Activated CD4-positive, alpha-beta T cell treated with anti-CD3 and anti-CD28 coated beads, Interleukin-2, Interleukin-6, amounts not matched to agents 100 ng/mL and 50 ng/mL, durations not matched to agents 16 hours and 8 hours (primary cell): ENCODE measurements at places on chromosomes 16 and 17.

GRCh38 chr17:57341611-57342540 lies 85.6 kb downstream of the MSI2 start:
- DNase-seq, result no peak

DNA sequence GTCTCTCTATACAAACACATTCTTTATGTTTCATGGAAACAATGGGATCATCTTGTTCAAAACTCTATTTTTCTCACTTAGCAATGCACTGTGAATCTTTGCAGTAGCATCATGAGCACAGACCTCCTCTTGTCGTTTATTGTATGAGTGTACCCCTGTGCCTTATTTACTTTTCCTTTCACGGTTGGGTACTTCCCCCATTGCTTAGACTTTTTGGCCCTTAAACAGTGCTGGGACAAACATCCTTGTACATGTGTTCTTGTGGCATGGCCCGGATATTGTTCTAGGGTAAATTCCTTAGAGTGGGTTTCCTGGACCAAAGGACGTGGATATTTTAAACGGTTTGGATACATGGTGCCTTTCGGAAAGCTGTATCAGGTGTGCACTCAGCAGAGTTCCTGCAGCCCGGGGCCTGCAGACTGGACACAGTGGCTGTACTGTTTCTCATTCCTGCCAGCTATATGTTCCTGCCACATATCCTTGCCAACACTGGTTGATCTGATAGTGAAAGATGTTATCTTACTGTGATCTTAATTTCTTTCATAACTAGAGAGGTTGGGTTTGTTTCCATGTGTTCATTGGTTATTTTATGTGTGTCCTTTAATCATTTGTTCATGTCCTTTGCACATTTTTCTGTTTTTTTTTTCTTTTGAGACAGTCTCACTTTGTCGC lies 111.1 kb downstream of the OR1D5 start:
- DNase-seq, result no peak

- peak; percentile 39 for DNase-seq
Observed at GRCh38 chr16:79042886-79043285, 557.7 kb downstream of the MAF start.

- peak; percentile 67 for DNase-seq
Observed at GRCh38 chr17:32876417-32877163, at the start of gene MYO1D. Gene MYO1D, minus strand, starts transcription at chr17:32877124. Its CDS starts 252 bp downstream, at chr17:32876872.

GRCh38 chr16:30636599-30636998 lies 14.2 kb upstream of the PRR14 start:
- no peak for DNase-seq

- no peak for DNase-seq
Observed at GRCh38 chr16:2924901-2925755, 13.4 kb downstream of the FLYWCH1 start.

DNA sequence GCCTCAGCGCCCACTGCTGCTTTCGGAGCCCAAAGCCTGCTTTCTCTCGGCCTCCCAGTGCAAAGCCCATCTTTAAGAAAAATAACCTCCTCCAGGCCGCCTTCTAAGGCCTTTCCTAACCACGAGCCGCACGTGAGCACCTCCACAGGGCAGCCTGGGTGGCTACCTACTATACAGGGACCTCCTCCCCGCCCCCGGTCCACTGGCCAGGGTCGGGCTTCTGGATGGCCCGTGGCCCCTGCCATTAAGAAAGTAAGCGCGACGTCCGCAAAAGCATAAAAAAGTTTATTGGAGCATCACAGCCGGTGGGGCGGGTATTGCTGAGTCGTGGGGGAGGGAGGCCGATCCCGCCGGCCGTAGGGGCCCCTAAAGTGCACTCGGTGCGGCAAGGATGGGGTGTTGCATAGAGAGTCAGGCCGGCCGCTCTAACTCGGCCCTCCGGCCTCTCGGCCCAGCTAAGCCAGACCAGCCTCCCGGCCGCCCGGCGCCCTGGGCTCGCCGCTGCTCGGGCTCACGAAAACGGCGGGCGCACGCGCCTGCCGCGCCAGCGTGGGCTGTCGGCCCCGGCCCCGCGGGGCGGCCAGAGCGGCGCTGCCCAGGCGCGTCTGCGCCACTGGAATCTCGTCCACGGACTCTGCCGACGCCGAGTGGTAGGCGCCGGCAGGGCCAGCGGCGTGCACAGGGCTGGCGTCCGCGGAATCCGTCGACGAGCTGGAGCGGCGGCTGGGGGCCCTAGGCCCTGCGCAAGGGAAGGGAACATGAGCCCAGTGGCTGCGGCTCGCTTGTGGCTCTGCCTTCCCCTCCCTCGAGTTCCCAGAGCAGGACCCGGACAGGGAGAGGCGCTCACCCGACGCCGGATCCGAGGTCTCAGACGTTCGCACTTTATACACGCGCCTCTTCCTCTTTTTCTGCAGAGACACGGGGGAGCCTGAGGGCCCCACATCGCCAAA lies 1.1 kb upstream of the TPPP3 start:
- DNase-seq, result no peak

DNA sequence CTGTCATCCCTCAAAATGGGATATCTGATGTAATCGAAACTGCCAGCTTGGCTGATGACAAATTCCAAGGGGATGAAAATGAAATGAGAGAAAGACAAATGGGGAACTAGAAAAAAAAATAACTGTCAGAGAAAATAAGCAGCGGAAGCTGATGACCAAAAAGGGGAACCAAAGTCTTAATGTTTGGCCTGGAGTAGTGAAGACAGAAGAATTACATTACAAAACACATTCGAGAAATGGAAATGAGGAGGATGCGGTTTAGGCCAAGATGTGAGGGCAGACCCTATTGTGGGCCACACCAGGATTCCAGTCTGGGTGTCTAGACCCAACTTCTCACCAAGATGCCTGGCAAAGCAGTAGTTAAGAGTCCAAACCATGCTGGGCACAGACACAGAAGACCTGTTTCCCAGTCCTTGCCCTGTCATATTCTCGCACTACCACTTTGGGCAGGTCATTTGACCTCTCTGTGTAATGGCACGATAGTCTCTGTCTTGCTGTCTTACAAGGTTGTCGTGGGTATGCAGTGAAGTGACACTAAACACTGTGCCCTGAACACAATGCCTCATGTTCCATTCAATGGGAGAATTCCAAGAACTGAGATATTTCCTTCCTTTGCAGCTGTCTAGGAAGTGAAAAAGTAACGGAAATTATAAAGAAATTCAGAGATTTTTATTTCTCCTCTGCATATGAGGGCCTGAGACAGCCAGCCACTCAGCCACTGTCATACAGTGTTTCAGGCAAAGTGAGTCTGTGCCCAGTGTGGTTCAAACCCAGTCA lies 12.3 kb upstream of the CCL2 start:
- no peak for DNase-seq

DNA sequence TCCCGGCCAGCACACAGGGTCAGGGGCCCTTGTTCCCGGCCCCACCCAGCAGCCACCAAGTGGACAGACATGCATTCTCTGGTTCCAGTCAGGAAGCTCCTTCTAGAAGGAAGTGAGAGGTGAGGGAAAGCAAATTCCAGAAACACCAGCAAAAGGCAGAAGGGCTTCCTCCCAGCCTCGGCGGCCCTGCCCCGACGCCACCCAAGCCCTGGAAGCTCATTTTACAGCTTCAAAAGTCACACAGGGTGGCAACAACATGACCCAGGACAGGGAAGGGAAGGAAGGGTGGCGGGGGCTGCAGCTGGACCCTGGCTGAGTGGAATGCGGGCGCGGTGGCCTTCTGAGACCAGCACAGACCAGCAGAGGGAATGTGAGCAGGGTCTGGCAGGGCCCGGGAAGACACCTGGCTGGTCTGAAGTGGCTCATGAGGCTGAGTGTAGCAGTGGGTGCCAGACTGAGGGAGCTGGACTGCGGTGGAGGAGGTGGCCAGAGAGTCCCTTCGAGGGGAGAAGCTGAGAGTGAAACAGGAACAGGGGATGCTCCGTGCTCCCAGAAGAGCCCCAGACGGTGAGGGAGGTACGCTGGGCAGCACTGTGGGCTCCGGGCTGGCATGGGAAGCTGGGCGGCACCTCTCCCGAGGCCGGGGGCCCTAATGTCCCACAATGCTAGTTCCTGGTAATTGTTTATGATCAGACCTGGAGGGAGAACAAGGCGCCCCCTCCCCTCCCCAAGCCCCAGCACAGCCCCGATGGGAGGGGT lies 1.9 kb upstream of the UNC13D start:
- DNase-seq, result no peak

DNA sequence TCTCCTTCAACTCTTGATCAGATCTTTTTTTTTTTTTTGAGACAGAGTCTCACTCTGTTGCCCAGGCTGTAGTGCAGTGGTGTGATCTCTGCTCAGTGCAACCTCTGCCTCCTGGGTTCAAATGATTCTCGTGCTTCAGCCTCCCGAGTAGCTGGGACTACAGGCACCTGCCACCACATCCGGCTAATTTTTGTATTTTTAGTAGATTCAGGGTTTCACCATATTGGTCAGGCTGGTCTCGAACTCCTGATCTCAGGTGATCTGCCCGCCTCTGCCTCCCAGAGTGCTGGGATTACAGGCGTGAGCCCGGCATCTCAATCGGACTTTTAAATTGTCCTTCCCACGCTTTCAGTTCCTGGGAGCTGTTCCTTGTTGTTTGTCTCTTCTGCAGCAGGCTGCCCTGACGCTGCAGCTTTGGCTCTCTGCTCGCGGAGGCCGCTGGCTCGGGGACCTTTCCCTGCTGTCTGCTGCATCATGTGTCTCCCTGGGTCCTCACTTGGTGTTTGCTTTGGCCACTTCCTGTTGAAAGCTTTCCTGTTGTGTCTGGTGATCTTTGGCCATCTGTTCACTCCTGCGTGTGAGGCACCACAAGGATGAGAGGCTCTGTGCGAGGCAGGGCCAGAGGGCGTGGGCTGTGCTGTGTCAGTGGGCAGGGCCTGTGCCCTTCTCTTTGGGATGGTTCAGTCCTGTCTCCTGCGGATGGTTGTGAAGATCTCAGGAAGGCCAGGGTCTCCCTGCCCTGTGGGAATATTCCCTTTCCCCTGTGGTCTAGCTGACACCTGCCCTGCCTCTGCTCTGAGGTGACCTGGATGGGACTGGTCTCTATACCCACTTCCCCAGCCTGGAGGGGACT lies 18.4 kb upstream of the CAPN15 start:
- no peak for DNase-seq

GRCh38 chr17:50172130-50172529 lies 6.3 kb downstream of the SGCA start:
- no peak for DNase-seq

- DNase-seq, result peak; percentile 37
Observed at GRCh38 chr16:23306199-23307100, 4.3 kb downstream of the SCNN1B start.

- DNase-seq, result no peak
Observed at GRCh38 chr17:29042679-29043538, at the start of gene PIPOX. Gene PIPOX, plus strand, starts transcription at chr17:29043141. Its CDS starts 85 bp downstream, at chr17:29043226.

DNA sequence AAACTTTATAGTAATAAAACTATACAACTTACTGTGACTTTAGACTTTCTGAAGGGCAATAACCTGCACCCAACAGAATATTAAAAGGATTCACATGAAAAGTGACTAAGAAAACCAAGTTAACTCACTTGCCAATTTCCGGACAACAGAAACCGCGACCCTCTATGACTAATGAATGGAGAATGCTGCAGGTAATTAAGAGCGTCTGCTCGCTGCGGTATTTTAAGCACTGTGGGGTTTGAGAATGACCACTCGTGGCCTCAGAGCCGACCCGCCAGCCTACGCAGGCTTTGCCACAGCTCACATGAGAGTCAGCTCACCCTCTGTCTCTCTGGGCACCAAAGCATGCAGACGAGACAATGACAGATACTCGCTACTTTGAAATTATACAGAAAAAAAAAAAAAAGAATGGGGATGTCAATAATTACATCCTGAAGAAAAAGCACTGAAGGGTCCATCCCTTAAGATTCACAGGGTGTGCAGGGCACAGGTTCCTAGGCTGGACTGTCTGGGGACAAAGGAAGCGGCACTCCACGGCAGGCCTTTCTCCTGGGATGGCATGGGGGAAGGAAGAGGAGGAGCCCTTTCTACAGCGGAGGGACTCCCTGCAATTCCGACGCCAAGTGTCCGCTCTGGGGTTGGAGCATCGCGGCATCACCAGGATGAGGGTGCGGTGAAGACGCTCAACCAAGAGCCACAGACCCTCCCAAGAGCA lies 35.0 kb downstream of the ZCCHC14 start:
- DNase-seq, result peak; percentile 80
